SW 1271 (cell line): ENCODE measurements at places on chromosomes 5 and 9.

DNA sequence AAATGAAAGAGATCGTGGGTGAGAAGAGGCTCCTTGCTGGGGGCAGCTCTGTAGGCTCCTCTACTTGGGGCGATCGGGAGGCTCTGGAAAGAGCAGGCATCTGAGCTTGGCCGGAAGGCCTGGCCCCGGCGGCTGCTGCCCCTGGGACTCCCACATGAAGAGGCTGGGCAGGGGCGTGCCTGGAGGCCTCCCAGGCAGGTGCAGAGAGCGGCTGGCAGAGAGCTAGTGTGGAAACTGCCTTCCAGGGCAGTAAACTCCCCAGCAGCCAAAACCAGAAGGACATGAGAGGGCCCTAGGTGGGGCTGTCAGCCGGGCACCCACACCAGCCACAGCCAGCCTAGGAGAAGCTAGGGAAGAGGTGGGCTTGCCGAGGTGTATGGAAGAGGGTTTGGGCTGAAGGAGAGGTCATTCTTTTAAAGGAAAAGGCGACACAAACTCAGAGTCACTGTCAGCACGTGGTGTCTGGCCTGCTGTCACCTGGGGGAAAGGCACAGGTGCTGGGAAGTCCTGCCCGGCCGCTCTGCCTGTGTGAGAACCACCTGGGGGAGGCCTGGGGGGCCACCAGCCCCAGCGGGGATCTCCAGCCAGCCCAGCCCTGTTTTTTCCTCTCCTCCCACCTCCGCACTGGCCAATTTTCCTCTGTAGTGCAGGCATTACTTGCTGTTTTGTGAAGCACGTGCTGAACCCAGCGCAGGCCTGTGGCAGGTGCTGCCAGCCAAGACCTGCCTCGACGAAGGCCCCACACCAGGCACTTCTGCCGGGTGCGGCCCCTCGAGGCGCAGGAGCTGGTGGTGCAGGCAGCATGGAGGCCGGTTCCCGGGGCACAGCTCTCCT is 44.8 kb upstream of the EGFL7 start:
- no peak for DNase-seq

GRCh38 chr5:9405196-9405754 is 140.6 kb downstream of the SEMA5A start:
- no peak for DNase-seq

- DNase-seq, result no peak
Observed at GRCh38 chr5:179120421-179120861, 60.3 kb downstream of the ZNF354C start.

- DNase-seq, result no peak
Observed at GRCh38 chr5:135015942-135016341, 18.1 kb downstream of the PITX1 start.

DNA sequence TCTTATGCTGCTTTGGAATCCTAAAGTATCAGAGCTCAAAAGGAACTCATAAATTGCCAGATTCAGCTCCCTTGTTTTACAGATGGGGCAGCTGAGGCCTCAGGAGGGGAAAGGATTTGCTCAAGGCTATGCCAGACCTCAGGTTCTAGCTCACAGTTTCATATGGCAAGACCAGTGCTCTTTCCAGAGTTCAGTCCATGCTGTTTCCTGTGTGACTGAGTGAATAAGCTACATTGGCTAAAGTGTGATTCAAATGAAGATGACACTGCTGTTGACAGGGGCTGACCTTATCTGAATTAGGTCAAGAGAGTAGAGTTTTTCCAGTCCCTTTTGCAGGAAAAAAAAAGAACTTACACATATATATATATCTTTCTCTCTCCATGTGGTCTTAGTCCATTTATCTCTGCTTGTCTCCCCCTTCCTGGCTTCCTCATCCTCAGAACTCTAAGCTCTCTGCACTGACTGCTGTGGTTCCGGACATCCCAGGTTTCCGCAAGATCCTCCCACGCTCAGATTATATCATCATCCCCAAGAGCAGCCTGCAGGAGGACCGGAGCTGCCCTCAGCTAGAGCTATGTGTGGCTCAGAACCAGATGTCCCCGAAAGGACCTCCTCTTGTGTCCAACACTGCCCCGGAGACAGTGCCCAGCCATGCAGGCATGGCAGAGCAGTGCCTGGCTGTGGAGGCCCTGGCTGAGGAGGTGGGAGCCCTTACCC is 9.3 kb downstream of the HMGXB3 start:
- no peak for DNase-seq

GRCh38 chr9:76459694-76460635 is 983 bp downstream of the GCNT1 start:
- no peak for DNase-seq

DNA sequence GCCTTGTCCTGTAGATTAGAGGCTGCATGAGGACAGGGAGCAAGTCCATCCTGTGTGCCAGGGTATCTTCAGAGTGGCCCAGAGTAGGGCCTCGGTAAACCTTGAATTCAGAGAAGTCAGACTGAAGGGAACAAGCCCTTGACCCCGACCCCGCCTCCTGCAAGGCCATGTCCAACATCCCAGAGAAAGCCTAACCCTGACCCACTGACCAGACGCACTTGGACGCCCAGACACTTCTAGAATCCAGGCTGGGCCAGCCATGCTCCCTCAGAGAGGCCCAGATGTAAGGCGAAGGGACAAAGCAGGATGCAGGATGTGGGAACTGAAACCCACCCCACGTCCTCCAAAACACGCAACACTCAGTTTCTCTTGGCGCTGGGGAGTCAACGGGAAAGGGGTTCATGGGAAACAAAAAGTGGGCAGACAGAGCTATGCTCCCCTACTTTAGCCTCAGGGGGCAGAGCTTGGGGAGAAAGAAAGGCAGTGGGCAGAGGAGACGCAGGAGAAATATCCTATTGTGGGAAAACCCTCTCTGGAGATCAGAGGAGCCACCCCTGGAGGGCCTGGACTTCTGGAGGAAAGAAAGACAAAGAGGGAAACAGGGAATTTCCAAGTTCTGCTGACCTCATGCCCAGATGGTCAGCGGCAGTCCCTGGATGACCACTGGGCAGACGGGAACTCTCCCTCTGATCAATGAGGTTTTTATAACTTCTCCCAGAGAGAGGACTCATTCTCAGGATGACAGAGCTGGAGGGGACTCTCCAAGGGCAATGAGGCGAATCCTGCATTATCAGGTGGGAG is 13.0 kb downstream of the TNIP1 start:
- no peak for DNase-seq

- peak; percentile 72 for DNase-seq
Observed at GRCh38 chr9:128724744-128725211, 851 bp upstream of the ZDHHC12 start.
